ENCODE measurements at places on chromosomes 2 and 18.

- no peak for DNase-seq
These were observed 33.4 kb upstream of the ITGA6 start for GRCh38 chr2:172394002-172394401.

DNA sequence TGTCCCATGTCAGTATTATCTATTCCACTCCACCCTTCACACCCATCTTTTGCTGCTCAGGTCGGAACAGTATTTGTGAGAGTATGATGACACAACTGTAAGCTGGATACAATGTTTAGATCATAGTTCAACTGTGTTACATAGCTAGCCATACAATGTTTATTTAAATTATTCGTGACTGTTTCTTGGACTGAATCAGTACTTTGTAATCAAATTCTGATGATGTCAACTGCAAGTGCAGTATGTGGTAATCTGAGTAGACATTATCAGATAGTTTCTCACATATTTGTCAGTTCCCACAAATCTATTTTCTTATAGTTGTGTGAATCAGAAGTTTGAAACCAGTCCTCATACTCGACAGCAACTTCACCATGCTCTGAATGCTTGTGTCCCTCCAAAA, 177.6 kb downstream of the ZNF407 start:
- peak; percentile 76 for DNase-seq

GRCh38 chr2:109000738-109001137, 11.7 kb upstream of the EDAR start:
- no peak for DNase-seq

GRCh38 chr2:163565192-163565591, 170.6 kb downstream of the FIGN start:
- DNase-seq: no peak

DNA sequence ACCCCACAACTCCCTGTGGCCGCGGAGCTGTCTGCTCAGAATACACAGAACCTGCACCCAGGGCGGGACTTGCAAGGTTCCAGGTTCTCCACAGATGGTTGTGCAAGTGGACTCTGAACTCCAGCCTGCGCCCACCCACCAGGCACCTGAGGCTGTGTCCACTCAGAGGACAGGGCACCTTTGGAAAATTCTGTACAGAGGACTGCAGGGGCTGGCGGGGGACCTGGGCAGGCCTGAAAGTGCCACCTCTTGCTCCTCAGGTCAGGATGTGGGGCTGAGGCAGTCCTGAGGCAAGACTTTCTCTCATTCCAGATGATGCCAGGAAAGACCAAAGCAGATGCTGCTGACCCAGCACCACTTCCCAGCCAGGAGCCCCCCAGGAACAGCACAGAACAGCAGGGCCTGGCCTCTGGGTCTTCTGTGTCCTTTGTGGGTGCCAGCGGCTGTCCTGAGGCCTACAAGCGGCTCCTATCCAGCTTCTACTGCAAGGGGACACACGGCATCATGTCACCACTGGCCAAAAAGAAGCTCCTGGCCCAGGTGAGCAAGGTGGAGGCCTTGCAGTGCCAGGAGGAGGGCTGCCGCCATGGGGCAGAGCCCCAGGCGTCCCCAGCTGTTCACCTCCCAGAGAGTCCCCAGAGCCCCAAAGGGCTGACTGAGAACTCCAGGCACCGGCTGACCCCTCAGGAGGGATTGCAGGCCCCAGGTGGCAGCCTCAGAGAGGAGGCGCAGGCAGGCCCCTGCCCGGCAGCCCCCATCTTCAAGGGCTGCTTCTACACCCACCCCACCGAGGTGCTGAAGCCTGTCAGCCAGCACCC, 14.4 kb downstream of the ARID5A start:
- no peak for DNase-seq

GRCh38 chr2:133573491-133574162, 5.4 kb upstream of the NCKAP5 start:
- no peak for DNase-seq

GRCh38 chr2:151730262-151730975, 3.9 kb downstream of the NEB start:
- DNase-seq: peak; percentile 20

GRCh38 chr2:40886655-40887054, 434.8 kb upstream of the SLC8A1 start:
- DNase-seq: no peak

DNA sequence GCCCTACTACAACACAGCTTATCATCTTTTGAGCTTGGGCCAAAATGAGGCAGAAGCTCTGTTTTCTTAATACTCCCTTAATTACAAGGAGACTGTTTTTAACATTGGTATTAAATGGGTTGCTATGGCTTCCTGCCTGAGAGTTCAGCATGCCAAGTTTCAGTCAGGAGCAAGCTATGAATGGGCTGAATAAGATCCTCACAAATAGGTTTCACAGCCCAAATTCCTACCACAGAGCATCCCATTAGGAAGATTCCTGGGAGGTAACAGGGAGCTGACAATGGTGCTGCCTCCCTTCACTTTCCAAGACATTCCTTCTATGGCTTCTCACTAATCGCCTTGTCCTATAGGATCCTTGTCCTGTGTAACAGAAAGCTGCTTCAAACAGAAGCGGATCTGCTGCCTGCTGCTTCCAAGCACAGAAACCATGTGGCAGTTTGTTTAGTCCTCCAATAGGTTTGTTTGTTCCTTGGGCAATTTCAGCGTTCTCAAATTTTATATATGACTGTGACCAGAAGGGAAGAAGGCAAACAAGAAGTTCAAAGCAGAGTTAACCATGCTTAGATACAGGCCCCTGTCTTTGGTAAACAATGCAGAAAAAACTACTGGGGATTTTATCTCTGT, 70.9 kb downstream of the NCKAP5 start:
- DNase-seq: no peak

GRCh38 chr2:137644731-137645130, 319.5 kb upstream of the HNMT start:
- no peak for DNase-seq

GRCh38 chr2:192035731-192036442, 158.8 kb downstream of the TMEFF2 start:
- peak; percentile 47 for DNase-seq

DNA sequence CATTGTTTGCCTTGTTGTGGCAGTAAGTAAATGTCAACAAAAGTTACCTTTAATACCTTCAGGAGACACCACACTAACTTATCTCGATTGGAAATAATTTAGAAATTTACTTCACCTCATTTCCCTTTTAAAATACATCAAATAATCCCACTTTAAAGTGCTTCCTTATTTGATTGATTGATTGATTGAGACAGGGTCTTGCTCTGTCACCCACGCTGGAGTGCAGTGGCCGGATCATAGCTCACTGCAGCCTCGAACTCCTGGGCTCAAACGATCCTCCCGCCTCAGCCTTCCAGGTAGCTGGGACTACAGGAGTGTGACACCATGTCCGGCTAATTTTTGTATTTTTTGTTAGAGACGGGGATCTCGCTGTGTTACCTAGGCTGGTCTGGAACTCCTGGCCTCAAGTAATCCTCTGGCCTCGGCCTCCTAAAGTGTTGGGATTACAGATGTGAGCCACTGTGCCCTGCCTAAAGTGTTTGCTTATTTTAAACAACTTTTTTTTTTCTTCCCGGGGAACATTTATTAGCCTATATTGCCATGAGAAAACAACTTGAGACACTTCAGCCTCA, 12.0 kb upstream of the PAX3 start:
- no peak for DNase-seq
